ENCODE measurements at places on chromosomes 1 and 21.

- no peak for DNase-seq
Observed at GRCh38 chr1:243217349-243217748, 37.7 kb downstream of the CEP170 start.

DNA sequence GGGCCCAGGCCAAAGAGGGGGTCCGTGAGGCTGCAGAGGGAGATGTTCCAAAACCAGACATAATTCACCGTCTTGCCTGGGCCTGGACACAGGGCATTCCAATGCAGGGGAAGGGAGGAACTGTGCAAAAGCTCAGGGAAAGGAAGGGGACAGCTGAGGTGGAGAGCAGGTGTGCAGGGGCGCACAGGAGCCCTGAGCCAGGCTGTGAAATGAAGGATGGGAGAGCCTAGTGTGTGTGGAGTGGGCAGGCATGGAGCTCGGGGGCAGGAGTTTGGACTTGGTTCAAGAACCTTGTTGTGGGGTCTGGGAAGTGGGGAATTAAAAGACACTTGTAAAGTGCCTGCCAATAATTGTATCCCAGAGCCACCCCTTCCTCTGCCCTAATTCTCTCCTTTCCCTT, 2.3 kb downstream of the TNNI1 start:
- DNase-seq, result no peak

GRCh38 chr21:44350773-44351481, 2.5 kb upstream of the TRPM2 start:
- DNase-seq, result no peak

DNA sequence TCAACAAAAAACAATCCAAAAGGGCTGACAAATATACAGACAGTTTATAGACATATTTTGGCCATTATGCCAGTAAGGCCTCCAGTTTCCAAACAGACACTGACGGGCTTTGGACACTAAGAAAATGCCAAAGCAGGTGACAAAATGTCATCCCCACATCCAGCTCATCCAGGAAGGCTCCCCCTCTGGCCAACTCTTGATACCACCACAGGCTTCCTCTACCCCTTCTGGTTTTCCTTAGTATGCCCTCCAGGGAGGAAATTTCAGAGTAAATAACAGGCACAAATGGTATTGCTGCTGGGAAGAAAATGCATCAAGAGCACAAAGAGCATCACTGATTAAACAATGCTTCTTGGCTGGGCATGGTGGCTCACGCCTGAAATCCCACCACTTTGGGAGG, 225.3 kb downstream of the VAV3 start:
- DNase-seq, result no peak

DNA sequence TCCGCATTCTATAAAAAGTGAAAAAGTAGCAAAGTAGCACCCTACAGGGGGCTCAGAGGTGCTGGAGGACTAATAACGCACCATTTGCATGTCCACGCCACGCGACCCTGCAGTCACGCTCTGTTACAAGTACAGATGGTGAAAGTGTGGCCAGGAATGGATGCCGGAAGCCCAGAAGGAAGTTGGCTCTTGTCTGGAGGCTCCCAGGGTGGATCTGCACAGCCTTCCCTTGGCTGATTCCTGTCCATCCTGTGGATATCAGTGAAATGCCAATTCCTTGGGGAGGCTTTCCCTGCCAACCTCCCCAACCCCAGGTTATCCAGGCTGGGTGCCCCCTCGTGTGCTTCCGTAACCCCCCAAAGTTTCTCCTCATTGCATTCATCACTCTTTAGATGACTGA, 396.8 kb downstream of the KIF26B start:
- DNase-seq, result no peak

GRCh38 chr1:216075339-216075738, 347.9 kb downstream of the USH2A start:
- no peak for DNase-seq

DNA sequence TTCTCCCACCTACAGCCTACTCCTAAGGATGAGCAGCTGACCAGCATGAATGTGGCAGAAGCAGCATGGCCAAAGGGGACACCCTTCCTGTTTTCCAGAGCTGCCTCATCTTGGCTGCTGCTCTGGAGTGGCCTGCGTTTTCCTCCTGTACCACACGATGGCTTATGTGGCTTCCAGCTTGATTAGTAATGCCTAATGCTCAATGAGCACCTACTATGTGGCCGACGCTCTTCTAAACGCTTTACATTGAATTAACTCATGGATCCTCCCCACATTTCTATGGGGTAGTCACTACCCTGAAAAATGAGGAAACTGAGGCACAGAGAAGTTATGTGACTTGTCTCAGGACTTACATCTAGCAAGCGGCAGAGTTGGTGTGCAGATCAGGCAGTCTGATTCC, 18.0 kb upstream of the SDHB start:
- DNase-seq, result no peak

DNA sequence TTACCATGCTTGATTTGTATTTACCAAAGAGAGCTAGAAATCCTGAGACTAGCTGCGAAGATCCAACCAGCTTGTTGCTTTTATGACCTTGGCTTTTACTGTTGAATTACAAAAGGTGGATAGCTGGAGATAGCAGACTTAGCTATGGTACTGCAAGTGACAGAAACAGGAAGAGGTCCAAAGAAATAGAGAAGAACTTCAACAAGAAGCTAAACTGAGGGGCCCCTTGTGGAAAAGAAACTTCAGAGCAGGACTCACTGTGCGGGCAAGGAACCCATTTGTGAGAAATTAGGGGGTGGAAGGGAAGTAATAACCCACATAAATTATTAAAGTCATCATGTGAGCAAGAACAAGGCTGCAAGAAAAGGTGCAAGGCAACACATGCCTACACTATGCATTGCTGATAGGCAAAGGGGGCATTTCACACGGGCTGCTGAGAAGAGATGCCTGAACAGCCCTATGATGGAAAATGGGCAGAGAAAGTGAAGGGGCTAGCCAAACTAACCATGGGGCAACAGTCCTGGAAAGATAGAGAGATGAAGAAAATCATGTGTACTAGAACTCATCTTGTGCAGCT, 116.6 kb upstream of the PRDX6 start:
- no peak for DNase-seq

- no peak for DNase-seq
Observed at GRCh38 chr1:214557952-214558735, 6.7 kb upstream of the PTPN14 start.

GRCh38 chr1:35264871-35265270, 3.6 kb upstream of the ZMYM4 start:
- DNase-seq, result no peak

DNA sequence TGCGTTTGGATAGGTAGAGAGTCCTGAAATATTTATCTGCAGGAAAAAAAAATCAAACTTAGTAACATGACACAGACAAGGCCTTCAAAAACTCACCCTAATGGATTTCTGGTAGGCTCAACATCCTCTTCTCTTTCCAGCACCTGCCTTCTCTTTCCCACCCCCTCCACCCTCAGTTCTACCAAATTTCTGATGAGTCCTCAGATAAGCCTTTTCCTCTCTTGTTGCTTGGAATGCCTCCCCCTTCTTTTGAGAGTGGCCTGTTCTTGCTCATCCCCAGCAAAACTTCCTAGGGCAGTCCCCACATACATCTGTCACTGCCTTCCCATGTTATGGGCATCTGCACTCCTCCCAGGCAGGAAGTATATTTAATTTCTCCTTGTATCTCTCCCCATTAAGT, 7.6 kb upstream of the LBR start:
- no peak for DNase-seq

- no peak for DNase-seq
Observed at GRCh38 chr1:107394301-107394700, 253.5 kb downstream of the NTNG1 start.

- no peak for DNase-seq
Observed at GRCh38 chr1:30472009-30472408, 251.4 kb downstream of the MATN1 start.

GRCh38 chr1:154808261-154808908, 61.7 kb downstream of the KCNN3 start:
- DNase-seq, result no peak

DNA sequence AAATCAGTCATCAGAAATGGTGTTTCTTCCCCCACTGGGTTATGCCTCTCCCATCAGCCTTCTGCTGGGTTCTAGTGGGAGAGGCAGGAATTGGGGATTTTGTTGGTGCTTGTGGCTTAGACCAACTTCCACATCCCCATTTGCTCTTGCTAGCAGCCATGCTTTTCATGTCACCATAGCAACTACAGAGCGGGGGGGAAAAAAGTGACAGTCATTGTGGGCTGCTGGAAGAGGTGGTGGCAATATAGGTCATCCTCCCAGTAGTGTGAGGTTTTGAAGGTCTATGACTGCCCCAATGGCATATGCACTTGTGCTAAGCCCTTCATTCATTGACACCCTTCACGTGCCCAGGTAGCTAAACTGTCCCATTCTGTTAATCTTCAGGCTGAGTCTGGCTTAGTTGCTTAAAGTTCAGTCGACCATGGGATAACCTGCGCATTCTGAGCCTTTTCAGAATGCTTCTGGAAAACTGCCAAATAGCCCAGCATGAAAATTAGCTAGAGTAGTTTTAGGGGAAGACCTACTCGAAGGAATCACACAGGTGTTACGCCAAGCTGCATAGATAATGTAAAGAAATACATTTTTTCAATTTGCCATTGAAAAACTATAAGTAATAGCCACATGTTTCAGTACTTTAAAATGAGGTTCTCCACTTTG, 53.7 kb upstream of the ZNF326 start:
- no peak for DNase-seq

Measured in NCI-H1436 treated with DMSO at 0.1 percent for 48 hours (cell line).